Stimulated activated CD8-positive, alpha-beta memory T cell treated with anti-CD3 and anti-CD28 coated beads, Interleukin-4, amount 100 ng/mL, for 1 hour (primary cell): ENCODE measurements at places on chromosomes 6 and 20.

GRCh38 chr20:49833483-49833882 is 20.9 kb downstream of the SLC9A8 start:
- DNase-seq, result no peak

DNA sequence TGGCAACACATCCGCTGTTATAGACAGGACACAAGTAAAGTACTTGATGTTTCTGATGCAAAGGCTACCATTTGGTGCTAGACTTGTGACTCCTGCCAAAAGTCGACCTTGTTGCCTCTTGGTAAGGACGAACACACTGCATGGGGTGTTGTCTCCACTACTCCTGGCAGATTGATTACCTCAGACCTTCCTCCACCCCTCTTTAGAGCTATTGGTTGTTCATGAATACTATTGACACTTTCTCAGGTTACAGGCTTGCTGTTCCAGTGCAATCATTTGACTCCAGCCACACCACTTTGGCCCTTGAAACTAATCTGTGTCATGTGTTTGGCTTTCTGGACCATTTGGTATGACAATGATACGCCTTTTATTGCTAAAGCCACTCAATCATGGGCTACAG is 62.3 kb downstream of the TRMT11 start:
- no peak for DNase-seq

DNA sequence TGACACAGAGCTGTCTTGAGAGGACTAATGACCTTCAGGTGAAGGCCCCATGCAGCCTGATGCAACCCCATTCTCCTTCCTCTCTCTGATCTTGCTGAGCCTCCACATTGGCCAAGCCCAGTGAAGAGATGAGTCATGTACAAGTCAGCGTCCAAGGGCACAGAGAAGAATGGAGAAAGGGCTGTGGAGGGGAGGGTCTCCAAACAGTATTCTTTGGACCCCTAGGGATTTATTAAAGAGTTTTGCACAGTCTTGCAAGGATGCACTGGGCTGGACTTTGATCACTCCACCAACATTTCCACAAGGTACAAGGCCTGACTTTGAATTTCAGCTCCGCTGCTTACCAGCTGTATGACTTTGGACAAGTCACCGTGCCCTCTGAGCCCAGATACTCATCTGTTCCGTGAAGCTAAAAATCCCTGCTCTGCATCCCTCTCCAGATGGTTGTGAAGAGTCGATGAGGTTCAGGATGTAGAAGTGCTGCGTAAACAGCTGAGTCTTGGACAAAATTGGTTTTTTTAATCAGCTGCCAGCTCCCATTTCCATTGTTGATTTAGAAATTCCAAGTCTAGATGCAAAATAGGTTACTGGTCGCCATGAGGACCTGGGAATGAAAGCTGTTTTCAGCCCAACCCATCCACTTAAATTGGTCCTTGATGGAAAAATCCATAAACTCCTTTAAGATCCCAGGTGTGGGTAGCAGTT is 14.1 kb upstream of the KCNG1 start:
- no peak for DNase-seq

GRCh38 chr6:28867086-28867409 is 56.7 kb downstream of the TRIM27 start:
- DNase-seq, result no peak

- no peak for DNase-seq
These were observed 97.1 kb upstream of the FLRT3 start for GRCh38 chr20:14434384-14435136.

DNA sequence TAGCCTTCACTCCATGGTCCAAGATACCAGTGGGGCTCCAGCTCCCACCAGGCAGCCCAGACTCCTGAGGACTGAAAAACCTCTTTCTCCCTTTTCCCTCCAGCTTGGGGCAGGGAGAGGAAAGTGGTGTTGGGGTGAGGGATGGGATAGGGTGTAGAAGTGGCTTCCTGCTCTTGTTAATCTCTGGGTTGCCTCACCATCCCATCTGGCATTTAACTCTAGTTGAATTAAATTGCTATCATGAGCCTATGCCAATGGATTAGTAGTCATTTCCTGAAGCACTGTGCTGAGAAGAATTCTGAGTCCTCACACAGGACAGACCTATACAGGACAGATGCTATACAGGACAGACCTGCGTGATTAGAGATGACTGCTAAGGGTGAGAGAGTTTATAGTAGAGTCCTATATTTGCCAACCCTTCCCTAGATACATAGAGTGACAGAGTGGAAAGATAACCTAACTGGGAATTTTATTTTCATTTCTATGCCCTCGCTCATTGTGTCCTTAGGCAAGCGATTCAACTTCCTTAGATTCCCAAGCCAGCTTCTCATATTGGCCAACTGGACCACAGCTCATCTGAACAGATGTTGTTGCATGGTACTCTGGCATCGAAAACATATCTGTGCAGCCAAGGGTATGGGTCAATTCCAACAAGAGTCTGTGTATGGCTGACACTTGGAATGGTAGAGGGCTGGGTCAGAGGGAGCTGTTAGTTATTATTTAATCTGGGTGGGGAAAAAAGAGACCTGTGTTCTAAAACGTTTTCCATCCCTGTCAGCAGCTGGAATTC is 42.8 kb downstream of the MCHR2 start:
- no peak for DNase-seq

DNA sequence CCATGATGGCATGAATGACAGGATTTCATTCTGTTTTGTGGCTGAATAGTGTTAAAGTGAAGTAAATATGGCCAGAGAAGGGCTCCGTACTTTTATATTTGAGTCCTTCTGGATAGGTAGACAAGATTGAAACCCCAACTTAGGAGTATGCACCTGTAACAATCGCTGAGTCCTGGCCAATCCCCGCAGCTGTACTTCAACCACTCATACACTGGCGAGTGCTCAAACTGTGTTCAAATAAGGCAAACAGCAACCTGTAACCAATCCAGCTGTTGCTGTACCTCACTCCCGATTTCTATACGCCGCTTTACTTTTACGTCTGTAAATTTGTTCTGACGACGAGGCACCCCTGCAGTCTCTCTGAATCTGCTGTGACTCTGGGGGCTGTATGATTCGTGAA is 6.7 kb downstream of the TTLL2 start:
- DNase-seq, result no peak

DNA sequence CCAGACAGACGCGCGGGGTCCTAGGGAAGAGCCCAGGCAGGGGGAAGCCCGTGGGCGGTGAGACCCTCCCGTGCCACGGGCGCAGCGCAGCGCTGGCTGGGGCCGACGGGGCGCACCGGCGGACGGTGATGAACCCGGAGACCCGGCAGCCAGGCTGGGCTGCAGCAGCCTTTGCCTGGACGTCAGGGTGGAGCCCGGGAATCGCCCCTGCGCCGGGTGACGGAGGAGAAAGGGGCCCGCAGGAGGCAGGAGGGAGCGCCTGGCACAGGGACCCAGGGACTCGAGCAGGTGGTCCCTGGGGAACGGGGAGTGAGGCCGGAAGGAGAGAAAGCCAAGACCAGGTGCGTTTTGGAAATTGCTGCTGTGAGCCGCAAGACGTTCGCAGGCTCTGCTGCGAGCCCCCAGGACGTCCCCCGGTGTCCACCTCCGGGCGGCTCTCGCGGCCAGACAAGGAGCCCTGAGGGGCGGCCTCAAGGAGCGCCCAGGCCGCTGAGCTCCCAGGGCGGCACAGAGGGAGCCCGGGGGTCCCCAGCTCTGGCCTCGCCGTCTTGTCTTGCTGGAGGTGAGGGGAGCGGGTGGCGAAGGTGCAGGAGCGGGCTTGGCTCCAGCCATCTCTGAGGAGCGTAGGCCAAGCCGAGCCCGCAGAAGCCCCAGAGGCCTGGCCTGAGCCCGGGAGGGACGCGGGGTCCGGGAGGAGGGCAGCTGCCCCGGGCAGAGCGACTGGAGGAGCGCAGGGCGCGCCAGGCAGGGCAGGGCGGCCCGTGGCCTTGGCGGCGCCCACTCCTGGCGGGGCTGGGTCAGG is 191.2 kb upstream of the PDE10A start:
- no peak for DNase-seq

DNA sequence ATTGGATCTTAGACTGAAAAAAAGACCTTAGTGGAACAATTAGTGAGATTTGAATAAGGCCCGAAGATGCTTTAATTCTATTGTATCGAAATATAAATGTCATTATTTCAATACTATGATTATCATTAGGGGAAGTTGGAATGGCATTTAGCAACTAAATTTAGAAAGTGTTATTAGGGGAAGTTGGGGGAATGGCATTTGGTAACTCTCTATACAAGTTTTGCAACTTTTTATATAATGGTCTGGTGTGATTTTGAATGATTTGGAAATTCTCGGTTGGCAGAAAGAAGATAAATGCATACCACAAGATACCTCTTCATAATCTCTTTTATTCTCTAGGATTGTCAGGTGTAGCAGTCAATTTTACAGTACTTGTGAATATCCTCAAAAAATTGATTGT is 49.2 kb downstream of the RNF144B start:
- no peak for DNase-seq

- DNase-seq, result no peak
These were observed 27.0 kb downstream of the PNLDC1 start for GRCh38 chr6:159826968-159827647.

GRCh38 chr6:159769470-159769869 is 7.6 kb downstream of the ACAT2 start:
- no peak for DNase-seq

- no peak for DNase-seq
These were observed 94.3 kb downstream of the TCP11 start for GRCh38 chr6:35046862-35047261.

GRCh38 chr6:151409260-151409659 is 17.9 kb upstream of the ZBTB2 start:
- DNase-seq, result no peak

DNA sequence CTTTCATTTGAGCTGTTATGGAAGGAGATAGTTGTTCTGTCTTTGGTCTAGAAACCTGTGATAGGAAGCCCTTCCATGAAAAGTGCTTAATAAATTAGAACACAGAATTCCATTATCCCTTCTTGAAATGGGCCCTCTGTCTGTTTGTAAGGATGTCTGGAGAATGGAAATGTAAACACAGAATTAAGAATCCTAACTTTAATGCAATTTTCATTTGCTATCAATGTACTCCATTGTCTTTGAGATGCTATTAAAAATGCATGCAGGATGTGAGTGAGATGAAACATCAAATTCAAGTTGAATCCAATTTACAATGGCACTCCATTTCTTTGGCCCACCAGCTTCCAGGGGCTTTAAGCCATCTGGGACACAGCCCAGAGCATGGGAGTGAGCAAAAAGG is 13.9 kb upstream of the AARS2 start:
- no peak for DNase-seq

- no peak for DNase-seq
These were observed 128.8 kb upstream of the STMND1 start for GRCh38 chr6:16973051-16973450.

DNA sequence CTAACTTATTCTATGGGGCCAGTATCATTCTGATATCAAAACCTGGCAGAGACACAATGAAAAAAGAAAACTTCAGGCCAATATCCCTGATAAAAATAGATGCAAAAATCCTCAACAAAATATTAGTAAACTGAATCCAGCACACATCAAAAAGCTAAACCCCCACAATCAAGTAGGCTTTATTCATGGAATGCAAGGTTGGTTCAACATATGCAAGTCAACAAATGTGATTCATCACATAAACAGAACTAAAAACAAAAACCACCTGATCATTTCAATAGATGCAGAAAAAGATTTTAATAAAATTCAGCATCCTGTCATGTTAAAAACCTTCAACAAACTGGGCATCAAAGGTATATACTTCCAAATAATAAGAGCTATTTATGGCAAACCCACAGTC is 133.9 kb upstream of the SSTR4 start:
- no peak for DNase-seq

DNA sequence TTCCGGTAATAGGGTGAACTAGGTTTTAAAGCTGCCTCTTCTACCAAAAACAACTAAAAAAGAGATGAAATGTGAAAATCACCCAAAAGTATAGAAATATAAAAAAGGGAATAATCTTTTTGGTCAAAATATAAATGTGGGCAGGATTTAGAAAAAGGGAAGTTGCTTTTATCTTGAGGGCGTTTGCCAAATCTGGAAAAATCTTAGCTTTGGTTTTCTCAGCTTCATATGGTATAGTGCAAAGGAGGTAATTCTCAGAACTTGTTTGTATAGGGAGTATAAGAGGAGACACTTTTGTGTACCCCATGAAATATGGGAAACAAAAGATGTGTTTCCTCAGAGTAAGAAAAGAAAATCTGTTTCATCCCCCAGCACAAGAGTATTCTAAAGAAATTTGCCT is 54.2 kb upstream of the TRIM26 start:
- DNase-seq, result no peak

DNA sequence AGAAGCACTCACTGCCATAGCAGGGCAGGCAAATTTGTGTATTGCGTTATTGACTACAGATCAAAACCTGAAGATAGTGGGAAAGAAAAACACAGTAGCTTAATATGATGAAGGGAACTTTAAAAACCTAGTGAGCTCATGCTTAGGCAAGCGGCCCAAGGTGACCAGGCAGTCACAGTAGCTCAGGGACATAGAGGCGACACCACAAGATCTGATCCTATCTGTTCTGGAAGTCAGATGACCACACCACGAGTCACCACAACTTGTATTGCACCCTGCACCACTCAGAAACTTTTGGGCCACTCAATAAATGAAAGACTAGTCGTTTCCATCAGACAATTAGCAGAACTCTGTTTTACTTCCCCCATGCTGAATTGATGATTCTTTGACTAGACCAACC is 4.9 kb downstream of the CLIC5 start:
- no peak for DNase-seq

DNA sequence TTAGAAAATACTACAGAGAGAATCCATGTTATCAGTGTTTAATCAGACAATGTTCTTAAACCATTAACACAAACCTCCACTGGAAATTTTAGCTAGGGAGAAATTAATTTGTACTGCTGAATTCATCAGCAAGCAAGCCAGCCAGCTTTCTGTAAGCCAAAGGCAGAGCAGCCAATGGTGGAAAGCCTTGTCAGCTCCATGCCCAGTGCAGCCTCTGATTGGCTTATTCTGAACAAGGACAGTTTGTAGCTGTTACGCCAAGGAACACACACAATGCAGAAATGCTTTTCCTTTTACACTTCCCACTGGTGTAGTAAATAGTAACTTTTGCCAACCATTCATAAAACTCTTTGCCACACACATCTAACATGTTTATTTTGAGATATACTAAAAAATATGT is 265.0 kb downstream of the TENT5A start:
- no peak for DNase-seq

- DNase-seq, result no peak
These were observed 202.6 kb downstream of the SOD2 start for GRCh38 chr6:159490298-159490937.

DNA sequence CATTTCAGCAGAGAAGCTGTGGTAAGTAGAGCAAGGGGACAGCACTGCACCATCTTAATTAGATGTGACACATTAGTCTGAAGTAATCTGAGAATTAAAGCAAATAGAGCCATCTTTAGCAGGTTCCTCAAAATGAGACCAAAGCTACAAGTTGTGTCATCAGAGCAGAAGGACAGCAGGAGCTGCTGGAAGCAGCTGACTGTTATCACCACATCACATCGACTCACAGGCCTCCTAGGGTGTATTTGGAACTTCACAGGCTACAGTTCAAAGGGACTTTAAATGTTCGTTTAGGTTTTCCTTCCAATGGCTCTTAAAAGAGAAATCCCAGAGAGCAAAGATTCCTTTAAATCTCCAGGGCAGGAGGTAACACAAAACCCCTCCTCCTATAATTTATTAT is 69.5 kb downstream of the LCA5 start:
- no peak for DNase-seq

- no peak for DNase-seq
These were observed 167.9 kb upstream of the TNFAIP3 start for GRCh38 chr6:137699031-137699683.

- no peak for DNase-seq
These were observed 454 bp downstream of the L3MBTL3 start for GRCh38 chr6:130018744-130019325.

- DNase-seq, result no peak
These were observed 62.7 kb downstream of the FARS2 start for GRCh38 chr6:5323979-5324378.
